HuH-7.5 (cell line): ENCODE measurements at places on chromosomes 1 and 21.

- no peak for DNase-seq
These were observed 51.5 kb upstream of the VAV3 start for GRCh38 chr1:108016451-108016920.

DNA sequence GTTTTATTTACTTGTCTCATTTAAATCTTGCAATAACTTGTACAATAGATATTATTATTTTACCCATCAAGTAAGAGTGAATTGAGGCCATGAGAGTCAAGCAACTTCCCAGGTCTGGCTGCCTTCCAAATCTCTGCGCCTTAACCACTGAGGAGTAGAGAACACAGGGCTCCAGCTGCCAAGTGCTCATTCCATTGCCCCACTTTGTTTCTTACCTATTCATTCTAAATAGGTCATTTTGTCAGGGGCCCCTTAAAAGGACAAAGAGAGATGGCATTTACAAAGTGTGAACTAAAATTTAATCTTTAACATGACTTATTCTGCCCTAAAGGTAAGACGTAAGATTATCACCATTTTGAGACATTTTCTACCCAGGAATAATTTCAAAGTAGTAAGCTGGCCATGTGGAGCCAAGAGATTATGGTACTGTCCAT lies 3.5 kb downstream of the PPP1R15B start:
- DNase-seq = no peak

- no peak for DNase-seq
These were observed 15.5 kb downstream of the TEX35 start for GRCh38 chr1:178528228-178528952.

DNA sequence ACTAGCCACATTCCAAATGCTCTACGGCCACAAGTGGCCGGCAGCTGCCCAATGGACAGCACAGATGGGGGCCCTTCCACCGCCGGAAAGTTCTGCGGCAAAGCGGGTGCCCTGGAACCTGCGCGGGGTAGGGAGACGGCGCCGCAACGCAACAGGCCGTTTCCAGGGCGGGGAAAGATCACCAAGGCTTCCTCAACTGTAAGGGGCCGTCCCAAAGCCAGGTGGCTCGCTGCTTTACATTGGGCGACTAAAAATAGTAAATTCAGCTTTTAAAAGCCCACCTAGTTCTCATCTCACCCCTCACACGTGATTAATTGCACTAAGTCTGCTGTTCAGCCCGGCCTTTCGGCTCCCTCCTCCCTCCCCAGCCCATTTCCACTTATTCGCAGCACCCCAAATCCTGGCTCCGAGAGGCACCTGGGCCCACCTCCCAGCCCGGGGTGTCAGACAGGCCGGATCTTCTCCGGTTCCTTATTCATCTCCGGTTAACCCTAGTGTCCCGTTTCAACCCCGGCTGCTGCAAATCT lies 643 bp downstream of the CFAP298 start:
- DNase-seq = no peak

DNA sequence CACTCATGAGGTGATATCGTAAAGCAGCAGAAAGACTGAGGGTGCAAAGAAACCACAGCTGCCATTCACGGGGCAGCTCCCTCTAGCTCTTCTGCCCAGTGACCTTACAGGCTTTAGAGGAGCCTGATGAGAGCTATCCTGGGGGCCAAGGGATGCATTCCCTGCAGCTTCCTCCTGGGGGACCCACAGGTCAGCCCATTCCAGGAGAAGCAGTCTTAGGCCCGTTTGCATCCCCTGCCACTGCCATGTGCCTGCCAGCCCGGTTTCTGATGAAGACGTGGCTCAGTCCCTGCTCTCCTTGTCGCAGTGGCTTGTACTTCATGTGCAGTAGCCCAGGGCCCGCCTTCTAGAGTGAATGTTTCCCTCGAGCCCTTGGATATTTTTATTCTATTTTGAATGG lies 22.8 kb downstream of the ATP5PO start:
- DNase-seq = no peak

- no peak for DNase-seq
These were observed 52.0 kb upstream of the FGGY start for GRCh38 chr1:59244891-59245290.

- DNase-seq = no peak
These were observed 24.2 kb upstream of the FAM20B start for GRCh38 chr1:179001451-179001850.

DNA sequence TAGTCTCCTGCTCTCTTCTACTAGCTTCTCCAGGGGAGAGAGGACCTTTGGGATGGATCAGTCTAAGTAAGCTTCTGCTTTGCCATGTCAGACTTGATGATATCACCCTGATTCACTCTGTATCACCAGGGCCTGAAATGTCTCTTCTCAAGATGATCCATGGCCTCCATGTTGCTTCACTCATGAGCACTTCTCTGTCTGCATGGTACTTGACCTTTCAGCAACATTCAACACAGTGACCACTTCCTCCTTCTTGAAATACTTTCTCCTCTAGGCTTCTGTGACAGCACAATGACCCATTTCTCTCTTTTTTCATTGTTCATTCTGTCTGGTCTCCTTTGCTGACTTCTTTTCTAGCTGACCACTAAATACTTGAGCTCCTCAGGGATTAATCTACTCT lies 35.3 kb upstream of the NGF start:
- DNase-seq = no peak

- no peak for DNase-seq
These were observed 82.0 kb downstream of the TGFBR3 start for GRCh38 chr1:91803847-91804545.

- DNase-seq = no peak
These were observed 23.5 kb downstream of the COL6A1 start for GRCh38 chr21:46005081-46005480.

DNA sequence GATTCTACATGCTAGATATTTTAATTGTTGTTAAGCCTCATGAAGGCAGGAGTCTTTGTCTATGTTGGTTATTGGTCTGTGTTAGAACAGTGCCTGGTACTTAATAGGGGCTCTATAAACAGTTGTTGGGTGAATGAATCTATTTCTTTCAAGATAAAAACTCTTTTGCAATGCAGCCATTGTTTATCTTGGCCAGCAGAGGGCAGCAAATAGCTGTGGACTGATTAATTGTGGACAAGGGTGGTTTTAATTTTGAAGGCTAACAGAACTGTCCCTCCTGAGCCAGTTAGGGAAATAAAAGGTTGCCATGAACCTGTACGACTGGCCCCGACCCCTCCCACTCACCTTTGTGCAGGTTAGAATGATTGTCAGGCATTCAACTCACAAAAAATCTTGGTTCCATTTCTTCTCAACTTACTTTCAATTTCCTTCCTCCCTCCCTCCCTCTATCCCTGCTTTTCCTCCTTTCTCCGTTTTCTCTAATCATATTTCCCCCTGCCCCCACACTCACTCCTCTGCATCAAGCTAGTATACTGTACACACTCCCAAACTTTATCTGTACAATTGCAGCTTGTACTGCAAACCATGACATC lies 66.3 kb upstream of the DIRAS3 start:
- no peak for DNase-seq

DNA sequence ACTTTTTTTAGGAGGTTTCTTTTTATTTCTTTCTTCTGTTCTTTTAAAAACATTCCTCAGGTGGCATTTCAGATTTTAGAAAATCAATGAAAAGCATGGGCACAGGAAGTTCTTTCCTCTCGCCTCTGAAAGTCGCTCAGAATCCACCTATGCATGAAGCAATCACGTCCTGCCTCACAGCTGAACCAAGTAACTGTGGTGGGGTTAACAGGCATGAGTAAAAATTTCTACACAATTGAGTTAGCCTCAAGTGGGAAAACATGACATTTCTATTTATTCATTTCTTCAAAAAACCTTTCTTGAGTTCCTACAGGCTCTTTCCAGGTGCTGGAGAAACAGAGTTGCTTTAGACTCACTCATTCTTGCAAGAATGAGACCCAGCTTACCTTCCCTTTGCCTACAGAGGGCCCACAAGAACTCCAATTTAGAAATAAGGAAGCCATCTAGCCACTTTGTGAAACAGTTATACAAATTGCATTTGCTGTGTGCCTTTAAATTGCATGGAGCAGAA lies 508.9 kb upstream of the PKN2 start:
- no peak for DNase-seq

GRCh38 chr21:15363921-15364320 lies 299.1 kb upstream of the NRIP1 start:
- no peak for DNase-seq
